H54 (cell line): ENCODE measurements at places on chromosomes 4 and X.

DNA sequence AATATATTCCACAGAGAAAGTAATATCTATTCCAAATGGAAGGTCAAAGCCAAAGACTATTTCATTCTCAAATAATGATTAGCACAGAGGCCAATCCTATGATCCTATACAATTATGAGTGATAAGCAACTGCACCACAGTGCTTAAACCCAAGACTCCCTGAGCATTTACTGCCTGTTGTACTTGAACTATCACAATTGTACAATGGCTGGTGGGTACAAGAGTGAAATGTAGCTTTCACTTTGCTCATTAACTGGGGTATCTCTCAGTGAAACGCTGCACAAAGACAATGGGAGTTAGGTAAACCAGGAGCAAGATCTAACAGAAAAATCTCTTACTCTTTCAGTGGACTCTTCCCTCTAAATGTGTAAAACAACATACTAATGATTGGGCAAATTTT, 24.3 kb downstream of the ABCG2 start:
- DNase-seq: no peak

DNA sequence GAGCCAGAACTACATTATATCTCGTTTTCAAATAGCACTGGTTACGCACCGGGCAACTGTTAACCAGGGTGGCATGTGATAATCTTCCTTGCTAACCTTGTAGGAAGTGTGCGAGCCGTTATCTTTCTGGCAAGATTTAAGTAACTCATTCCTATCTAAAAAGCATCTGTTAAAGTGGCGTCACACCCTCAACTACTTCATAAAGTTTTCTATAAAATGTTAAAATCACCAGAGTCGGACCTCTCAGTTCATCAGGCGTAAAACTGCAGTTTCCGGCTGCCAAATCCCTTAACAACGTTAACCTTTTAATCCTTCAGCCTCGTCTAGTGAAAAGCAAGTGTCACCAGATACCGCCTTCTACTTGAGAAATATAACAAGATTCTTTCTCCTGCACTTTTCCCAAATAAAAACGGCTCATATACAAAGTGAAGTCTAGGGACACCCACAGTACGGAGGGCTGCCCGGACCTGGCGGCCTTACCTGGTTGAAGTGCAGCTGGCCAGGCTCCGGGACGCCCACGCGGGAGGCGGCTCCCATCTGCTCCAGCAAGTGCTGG, 1.2 kb downstream of the SLC39A8 start:
- DNase-seq: no peak

DNA sequence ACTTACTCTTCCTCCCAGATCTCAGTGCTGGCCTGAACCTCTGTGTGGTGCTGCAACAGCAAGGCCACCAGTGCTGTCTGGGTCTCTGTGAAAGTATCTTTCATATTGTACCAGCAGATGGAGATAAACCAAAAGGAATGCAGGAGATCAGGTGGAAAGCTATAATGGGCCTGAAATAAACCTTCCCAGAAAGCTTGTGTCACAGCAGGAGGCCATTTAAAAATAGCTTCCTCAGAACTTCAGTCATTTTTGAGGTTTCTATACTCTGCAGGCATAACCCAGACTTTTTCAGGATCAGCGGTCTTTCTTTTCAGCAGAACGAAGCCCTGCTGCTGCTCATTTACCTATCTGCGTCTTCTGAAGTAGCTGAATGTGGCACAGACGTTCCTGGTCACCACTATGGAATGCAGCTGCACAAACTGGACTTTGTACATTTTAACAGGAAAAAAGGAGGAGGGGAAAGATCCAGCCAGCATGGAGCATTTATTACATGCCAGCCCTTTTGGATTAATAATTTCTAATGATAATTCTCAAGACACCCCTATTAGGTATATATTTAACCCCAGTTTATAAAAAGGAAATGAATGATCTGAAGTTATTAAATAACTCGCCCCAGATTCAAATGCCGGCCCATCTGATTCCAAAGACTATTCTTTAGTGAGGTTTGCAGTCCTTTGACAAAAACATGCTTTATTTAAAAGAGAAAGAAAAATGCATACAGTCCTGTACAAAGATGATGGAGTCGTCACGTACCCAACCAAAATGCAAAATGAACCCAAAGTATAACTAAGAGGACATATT, 119.7 kb downstream of the NFKB1 start:
- DNase-seq: peak; percentile 45

DNA sequence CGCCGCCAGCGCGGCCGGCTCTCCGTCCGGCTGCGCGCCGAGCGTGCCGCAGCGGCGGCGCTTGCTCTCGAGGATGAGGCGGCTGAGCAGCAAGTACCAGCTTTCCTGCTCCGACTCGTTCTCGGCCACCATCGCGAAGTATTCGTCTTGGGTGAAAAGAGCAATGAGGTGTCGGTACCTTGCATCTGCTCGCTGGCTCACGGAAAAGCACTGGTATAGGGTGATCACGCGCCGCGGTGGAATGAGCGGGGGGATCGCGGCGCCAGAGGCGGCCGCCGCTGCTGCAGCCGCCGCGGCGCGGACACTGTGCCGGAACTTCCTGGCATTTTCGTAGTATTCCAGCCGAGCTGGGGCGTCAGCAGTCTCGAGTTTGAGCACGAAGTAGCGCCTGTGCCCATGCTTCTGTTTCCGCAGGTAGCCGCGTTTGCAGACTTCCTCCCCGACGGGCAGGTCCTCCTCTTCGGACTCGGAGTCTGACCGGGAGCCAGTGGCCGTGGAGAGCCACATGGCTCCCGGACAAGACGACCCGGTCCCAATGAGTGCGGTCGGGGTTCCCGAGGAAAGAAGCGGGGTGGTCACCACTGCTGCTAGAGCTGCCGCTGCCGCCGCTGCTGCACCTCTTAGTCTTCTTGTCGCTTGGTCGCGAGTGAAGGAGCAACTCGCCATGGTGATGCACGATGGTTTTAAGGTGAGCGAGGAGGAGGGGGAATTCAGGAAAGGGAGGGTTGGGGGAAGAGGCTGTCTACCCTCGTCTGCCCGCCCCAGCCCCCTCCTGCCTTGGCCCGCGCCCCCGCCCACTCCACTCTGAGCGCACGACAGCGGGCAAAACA, 469 bp downstream of the IRS4 start:
- DNase-seq: no peak

DNA sequence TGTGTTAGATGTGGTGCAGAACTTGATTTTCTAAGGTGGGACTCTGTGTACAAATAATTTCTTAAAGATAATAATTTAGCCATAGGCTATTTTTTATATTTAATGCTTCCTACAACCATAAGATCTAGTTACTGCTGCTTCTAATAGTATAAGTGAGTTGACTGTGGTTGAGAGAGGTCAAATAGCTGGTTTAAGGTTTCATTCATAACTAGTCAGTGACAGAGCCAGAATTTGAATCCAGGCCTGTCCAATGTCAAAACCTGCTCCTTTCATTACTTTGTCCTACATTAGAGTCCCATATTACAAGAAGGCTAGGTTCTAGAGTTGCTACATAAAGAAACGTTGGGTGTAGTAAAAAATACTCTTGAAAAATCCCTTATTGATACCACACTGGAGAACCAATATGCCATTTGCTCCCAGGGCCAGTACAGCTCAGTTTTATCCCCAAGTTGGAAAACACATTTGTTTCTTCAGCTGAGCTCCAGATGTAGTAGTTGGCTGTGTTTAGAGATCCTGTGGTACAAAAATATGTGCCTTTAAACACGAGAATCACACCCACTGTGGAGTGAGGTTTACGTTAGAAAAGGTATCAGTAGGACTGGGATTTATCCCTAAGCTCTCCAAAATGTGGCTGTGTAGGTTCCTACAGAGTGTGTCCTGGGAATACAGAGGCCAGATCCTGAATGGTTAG, 84.3 kb downstream of the REPS2 start:
- no peak for DNase-seq

DNA sequence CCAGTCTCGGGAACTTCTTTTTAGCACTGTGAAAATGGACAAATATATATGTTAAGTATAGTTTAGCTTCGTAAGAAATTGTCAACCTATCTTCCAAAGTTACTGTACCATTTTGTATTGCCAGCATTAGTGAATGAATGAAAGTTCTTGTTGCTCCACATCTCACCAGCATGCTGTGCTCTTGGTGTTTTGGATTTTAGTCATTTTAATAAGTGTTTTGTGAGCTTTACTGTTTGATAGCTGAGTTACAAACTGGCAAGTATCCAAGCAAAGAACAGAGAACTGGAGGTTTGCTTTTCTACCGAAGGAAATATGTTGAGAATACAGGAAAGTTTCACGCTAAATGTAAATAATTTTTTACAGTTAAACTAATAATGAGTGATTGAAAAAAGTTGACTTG, 33.0 kb downstream of the SNCA start:
- no peak for DNase-seq

GRCh38 chr4:185623444-185624258, 88.3 kb upstream of the PDLIM3 start:
- no peak for DNase-seq

DNA sequence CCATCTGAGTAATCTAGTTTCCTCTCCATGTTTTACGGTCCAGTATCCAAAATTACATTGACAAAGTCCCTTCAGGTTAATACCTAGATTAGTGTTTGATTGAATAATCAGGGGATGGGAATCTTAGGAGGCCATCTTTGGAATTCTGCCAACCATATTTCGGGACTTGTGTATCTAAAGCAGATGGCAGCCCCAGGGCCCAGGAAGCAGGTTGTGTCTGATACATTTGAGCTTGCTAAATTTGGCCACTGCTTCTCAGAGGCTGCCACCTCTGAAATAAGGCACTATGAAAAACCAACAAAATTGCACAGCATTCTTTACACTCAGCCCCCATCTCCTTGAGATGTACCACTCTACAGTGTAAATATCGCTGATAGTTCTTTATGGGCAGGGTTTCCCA, 102.1 kb downstream of the ASB9 start:
- no peak for DNase-seq

GRCh38 chr4:145860446-145860845, 78.2 kb downstream of the ZNF827 start:
- DNase-seq: no peak

GRCh38 chr4:38333219-38333618, 330.8 kb upstream of the KLF3 start:
- no peak for DNase-seq

GRCh38 chr4:6855692-6856297, 53.8 kb upstream of the TBC1D14 start:
- no peak for DNase-seq

GRCh38 chr4:128715616-128716015, 93.9 kb upstream of the JADE1 start:
- no peak for DNase-seq

GRCh38 chr4:26071688-26072087, 157.7 kb downstream of the SMIM20 start:
- no peak for DNase-seq

DNA sequence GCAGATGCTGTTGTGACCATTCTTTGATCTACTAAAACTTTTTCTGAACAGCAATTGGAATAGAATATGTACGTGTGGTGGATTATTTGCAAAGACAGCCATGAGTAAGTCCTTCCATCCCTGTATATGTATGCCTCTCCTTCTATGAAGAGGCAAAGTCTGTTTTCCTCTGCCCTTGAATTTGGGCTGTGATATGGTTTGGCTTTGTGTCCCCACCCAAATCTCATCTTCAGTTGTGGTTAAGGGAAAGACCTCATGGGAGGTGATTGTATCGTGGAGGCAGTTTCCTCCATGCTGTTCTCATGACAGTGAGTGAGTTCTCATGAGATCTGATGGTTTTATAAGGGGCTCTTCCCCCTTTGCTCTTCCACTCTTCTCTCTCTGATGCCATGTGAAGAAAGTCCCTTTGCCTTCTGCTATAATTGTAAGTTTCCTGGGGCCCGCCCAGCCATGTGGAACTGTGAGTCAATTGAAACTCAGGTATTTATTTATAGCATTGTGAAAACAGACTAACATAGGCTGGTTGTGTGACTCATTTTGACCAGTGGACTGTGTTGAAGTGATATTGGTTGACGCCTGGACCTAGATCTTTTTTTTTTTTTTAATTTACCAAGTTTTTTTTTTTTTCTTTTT, 108.3 kb upstream of the CAMK2D start:
- DNase-seq: no peak

GRCh38 chr4:138205531-138206233, 36.5 kb downstream of the SLC7A11 start:
- DNase-seq: no peak

- no peak for DNase-seq
These were observed 61.8 kb downstream of the ZNF732 start for GRCh38 chr4:243426-243825.

- no peak for DNase-seq
These were observed 4.2 kb upstream of the DUSP9 start for GRCh38 chrX:153642655-153643430.

DNA sequence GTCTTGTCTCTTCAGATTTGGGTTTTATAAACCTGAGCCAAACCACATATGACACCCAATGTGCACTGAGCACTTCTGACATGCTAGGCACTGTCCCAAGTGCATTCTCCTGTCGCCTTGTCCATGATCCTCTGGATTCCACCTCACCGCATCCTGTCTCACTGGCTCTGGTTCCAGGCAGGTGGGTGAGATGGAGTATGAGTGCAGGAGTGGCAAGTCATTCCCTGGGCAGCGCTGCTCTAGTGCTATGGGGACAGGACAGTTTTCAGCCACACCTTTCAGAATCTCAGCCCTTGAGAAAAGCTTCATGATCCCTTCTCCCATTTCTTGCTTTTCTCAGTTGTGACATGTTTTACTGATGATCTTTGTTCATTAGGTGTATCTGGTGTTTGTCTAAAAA, 66.4 kb downstream of the NSD2 start:
- no peak for DNase-seq

DNA sequence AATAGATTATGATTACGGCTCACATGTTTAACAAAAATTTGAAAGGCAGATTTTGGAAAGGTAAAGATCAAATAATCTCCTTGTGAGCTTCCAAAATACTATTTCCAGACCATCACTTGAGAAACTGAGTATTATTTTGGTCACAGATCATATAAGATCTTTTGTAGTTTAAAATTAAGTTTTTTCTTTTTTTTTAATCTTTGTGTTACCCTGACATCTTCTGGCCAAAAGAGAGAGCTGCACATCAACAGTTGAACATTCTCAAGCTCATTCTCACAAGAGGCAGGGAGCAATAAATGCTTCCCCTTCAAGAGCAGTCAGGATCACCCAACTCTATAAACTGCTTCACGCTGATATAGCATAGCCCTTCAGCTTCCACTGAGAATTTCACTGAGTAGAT, 15.9 kb downstream of the TMEM192 start:
- DNase-seq: no peak

- DNase-seq: no peak
These were observed 45.0 kb downstream of the NHSL2 start for GRCh38 chrX:71955530-71956120.

GRCh38 chr4:992297-993110, 700 bp downstream of the SLC26A1 start:
- no peak for DNase-seq

- no peak for DNase-seq
These were observed 40.0 kb upstream of the PDGFRA start for GRCh38 chr4:54189140-54189539.

- DNase-seq: no peak
These were observed 34.5 kb upstream of the PLA2G12A start for GRCh38 chr4:109764376-109764775.
